RWPE2 (cell line): ENCODE measurements at places on chromosomes 2 and 18.

DNA sequence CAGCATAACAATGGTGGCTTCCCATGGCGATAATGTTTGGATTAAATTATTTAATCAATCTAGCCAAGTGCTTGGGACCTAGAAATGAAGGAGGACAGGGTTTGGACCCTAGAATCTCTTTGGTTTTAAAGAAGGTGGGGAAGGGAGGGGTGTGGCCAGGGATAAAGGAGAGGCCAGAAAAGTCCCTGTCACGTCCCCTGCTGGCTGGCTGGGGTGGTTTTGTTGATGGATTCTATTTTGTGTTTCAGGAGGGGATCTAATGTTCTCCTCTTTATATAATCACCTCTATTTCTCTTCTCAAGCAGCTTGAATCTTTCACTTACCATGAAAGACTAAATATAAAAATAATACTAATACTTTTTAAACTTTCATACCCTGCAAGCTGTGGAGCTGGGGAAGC lies 52.6 kb upstream of the GALR1 start:
- DNase-seq: no peak

DNA sequence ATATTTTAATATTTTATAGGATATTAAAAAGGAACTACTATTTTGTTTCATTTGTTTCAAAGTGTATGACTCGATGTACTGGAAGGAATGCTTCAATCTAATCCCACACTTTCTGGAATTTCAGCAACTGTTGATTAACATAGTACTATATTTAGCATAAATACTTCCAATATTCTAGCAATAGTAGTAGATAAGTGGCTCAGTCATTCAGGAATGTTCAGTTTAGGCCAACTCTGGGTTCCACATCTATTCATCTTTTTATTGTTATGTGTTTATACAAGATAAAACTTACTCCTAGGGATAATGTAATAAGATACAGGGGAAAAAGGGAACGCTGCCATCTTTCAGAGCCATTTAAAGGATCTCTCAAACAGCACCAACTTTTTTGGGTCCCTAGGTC lies 22.3 kb upstream of the ORC2 start:
- DNase-seq: no peak

DNA sequence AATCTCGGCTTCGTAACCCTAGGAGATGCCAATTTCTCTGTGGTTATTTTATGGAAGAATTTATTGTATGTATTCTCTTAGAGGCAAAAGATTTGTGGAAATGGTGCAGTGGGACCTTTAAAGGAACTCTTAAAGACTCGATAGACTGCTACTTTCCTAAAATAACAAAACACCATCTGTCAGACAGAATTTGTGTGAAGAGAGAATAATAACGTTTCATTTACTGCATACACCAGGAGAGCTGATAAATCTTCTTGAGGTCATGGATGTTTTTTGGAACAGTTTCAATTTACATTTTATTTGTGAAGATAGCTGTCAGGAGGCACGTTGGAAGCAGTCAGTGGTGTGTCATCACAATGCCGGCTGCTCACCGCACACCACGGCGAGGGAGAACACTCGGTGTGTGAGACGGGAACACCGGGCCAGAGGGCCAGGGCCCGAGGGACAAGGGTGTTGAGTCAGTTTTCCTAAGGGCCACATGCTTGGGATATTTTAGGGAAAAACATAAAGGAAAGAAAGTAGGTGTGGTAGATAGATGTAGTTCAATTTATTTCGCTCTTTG lies 1681.0 kb upstream of the DDX18 start:
- DNase-seq: no peak

GRCh38 chr2:58106896-58107295 lies 60.3 kb downstream of the VRK2 start:
- no peak for DNase-seq

GRCh38 chr18:49597157-49597931 lies 35.5 kb downstream of the LIPG start:
- DNase-seq: no peak

- no peak for DNase-seq
Measured at GRCh38 chr2:99504844-99505584, 15.2 kb upstream of the REV1 start.

GRCh38 chr2:240573516-240574385 lies 5.5 kb downstream of the RNPEPL1 start:
- DNase-seq: no peak

DNA sequence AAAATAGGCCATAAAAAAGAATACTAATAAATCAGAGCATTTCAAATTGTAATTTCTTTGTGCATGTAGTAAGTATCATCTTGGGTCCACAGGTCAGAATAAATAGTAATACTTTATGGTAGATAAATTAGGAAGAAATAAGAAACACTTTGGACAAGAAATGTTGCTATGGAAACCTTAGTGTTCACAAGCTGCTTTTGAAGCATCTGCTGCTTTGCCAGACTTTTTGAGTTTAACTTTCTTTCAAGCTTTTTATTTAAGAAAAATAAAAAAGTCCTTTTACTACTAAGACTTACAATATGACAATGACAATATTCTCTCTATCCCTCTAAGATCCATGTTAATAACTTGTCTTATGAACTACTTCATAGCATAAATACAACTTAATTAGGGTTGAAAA lies 690.7 kb upstream of the FSHR start:
- no peak for DNase-seq

DNA sequence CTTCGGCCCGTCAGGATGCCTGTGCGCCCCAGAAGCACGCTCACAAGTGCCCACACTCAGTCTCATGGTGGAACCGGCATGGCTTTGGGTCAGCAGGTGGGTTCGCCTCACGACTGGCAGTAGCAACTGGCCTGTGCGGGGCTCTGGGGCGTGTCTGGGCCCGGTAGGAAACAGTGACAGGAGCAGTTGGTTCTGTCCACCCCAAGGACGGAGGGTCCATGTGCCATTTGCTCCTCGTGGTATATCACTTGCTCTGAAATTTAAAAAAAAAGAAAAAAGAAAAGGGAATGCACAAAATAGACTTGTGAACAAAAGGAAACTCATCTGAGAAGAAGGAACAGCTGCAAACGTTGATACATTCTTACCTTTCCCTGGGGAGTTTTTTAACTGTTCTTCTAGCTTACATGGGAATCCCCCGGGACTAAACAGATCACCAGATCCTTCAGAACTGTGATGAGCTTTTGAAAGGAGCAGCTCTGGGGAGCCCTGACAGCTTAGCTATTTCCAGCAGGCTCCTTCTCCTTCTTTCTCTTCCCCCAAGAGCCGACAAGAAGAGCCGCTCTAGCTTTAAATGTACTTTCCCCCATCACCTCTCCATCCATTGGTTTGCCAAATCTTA lies 42.8 kb downstream of the TRAPPC12 start:
- no peak for DNase-seq

- no peak for DNase-seq
Measured at GRCh38 chr18:22250591-22250996, 81.2 kb downstream of the GATA6 start.

DNA sequence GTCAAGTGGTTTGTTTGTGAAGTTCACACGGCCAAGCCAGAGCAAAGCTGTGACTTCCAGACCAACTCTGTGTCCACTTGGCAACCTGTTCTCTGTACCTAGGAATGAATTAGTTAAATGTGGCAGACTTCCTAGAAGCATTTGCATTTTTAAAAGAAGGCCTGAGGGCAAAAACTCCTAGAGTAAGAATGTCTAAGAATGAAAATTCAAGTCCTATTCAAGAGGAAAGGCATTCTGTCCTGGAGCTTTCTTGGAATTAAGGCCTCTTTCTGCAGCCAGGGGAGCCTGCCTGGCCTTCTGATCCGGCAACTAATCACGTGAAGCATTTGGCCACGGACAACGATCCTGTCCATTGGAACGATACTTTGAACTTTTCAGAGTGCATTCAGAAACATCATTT lies 155.0 kb downstream of the SETBP1 start:
- no peak for DNase-seq
